RPMI7951 (cell line): ENCODE measurements at places on chromosomes 1 and 21.

DNA sequence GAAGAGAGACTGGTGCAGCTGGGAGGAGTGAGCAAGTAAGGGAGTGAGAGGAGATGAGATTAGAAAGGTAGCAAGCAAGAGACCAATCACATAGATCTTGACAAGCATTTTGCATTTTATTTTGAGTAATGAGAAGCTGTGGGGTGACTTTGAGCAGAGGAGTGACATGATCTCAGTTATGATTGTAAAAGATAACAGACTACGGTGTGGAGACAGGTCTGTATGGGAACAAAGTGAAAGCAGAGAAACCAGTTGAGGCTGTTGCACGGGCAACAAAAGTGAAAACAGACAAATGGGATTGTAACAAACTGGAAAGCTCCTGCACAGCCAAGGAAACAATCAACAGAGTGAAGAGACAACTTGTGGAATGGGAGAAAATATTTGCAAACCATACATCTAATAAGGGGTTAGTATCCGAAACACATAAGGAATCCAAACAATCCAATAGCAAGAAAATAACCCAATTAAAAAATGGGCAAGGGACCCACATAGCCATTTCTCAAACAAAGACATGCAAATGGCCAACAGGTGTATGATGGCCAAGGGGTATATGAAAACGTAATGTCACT lies 68.4 kb downstream of the SNRPE start:
- no peak for DNase-seq

GRCh38 chr1:237959838-237960237 lies 69.1 kb upstream of the ZP4 start:
- DNase-seq, result no peak

- peak; percentile 61 for DNase-seq
Observed at GRCh38 chr1:74502432-74502831, 10.0 kb downstream of the LRRC53 start.

GRCh38 chr1:156490401-156491032 lies 10.1 kb downstream of the MEF2D start:
- no peak for DNase-seq

DNA sequence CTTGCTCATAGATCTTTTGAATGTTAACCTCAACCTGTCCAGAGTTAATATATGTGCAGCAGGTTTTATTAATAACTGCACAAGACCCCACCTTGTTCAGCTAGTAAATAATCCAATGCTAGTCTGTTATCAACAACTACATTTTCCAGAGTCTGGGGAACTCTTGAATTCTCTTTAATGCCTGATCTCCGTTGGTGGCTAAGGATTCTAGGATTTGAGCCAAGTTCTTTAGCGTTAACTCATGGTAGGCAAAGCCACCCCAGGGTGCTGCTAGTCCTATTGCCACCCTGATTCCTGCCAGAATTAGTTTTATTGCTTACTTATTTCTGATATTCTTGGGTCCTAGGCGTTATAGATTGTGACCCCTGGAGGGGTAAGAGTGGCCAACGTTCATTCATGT lies 12.8 kb downstream of the BACE2 start:
- DNase-seq, result no peak
